ENCODE measurements at places on chromosomes 12 and 14.

- DNase-seq: no peak
Observed at GRCh38 chr12:31650918-31651317, 8.6 kb upstream of the ETFBKMT start.

- DNase-seq: no peak
Observed at GRCh38 chr14:62776300-62776699, 269.0 kb downstream of the KCNH5 start.

GRCh38 chr12:4261655-4262054, 11.9 kb upstream of the CCND2 start:
- no peak for DNase-seq

DNA sequence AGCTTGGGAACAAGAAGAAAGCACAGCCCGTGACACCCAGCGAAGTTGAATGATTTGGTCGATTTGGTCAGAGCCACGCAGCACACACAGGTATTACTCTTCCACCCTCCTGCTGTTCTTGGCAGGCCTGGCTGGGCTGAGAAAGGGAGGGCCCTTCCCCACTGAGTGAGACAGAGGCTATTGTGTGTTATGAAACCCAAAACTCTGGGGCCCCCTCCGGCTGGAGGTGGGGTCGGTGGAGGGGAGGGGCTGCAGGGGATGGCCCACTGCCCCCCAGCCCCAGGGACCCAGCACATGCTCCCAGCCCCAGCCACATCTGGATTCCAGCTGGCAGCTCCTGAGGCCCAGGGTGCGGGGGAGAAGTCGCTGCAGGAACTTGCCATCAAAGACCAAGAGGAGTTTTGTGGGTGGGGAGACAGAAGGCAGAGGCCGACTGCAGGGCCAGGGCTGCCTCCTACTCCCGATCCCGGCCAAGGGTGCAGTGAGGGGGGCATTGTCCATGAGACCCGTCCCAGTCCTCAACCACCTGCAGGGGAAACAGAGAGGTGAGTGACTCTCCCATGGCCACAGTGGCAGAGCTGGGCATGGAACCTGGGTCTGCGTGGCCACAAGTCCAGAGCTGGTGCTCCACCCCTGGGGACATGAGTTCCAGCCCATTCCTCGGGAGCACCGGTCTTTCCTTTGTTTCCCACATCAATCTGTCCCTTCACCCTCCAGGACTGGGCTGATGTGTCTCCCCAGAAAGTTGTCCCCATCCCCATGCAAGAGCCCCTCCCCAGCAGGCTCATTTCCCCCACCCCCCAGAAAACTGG, 8.7 kb downstream of the TMEM119 start:
- DNase-seq: no peak

- no peak for DNase-seq
Observed at GRCh38 chr12:82437744-82438143, 79.4 kb downstream of the METTL25 start.

GRCh38 chr14:68518761-68519670, 273.9 kb downstream of the ZFP36L1 start:
- DNase-seq: no peak

GRCh38 chr12:45986641-45987339, 3.6 kb downstream of the SCAF11 start:
- no peak for DNase-seq

DNA sequence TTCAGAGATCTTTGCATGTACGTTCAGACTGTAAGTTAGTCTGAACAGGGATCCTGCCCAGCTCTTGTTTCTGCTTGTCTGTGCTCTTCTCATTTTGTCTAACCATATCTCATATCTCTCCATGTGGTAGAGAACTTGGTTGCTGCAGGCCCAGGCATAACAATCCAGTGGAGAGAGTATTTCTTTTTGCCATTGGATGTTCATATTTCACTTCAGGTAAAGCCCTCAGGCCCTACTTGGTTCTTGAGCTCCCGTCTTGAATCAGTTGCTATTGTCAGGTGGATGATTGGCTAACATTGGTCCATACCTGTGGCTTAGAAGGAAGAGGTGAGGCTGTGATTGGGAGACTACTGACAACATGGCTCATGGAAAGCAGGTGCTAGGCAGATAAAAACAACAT, 357.7 kb upstream of the FLRT2 start:
- DNase-seq: no peak
